ENCODE measurements at places on chromosomes 1 and 21. TPM values are rescaled to one million over a fixed set of nuclear protein-coding genes. Genes with fewer than 3 reads are reported as not detected.
A peak's percentile ranks its signal among the peaks of the same experiment; 100 is the strongest.

GRCh38 chr1:7989762-7990428, 28.4 kb downstream of the PARK7 start:
- no peak overlapping the region for H3K4me3 ChIP-seq
- H3K27me3 ChIP-seq = no peaks in the 10 kb centered on the region
- peak overlapping the region; percentile 38 for H3K27ac ChIP-seq
- H3K4me1 ChIP-seq = no peaks in the 10 kb centered on the region

DNA sequence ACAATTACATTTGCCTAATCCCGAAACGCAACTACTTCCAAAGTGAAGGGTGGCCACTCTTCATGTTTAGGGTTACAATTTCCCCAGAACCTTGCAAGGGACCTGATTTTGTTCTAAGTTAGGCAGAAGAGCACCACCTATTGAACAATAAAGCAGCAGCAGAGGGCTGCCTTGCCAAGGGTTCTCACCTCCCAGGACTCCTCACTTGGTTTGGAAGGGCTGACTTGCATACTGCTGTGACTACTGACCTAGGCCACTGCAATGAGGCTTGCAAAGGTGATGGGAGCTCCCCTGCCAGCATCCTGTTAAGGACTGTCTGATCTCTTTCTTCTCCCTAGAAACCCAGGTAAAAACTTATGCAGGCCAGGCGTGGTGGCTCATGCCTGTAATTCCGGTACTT, 14.2 kb downstream of the MTOR start:
- H3K4me3 ChIP-seq = no peak overlapping the region
- H3K4me1 ChIP-seq = no peaks in the 10 kb centered on the region
- no peak overlapping the region for H3K27ac ChIP-seq
- no peaks in the 10 kb centered on the region for H3K27me3 ChIP-seq

DNA sequence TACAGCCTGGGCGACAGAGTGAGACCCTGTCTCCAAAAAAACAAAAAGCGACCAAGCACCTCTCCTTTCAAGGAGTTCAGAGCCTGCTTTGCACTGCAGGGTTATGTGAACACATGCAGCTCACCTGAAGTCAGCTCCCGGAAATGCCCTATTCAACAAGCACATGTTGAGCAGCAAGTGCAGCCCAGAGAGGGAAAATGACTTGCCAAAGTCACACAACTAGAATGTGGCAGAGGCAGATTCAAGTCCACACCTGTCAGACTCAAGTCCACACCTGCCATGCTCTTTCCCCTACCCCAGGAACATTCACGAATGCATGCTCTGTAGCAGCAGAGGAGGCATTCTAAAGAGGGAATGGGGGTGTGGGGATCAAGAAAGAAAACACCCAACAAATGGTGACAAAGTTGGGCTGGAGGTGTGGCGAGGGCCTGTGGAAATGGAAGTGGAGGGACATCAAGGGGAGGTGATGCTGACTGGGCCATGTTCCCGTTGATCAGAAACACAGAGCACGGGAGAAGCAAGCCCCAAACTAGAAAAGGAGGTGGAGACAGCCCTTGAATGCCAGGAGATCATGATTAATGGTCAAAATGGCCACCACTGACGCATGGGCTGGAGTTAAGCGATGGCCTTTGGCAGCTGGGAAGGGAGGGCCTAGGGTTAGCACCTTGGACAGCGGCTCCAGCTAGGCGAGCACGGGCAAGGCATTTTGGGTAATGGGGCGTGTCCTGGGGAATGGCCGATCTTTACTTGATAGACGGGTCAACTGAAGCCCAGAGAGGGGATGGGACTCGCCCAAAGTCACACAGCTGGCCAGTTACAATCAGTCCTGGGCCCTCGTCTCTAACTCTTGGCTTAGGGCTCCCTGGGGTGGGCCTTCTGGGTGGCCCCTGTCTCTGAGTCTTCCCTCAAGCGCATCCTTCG, 21.5 kb downstream of the RAP1GAP start:
- H3K27me3 ChIP-seq = no peaks in the 10 kb centered on the region
- DNase-seq = no peak
- H3K36me3 ChIP-seq = no peaks in the 10 kb centered on the region
- H3K4me3 ChIP-seq = no peak overlapping the region
- no peak overlapping the region for H3K27ac ChIP-seq

DNA sequence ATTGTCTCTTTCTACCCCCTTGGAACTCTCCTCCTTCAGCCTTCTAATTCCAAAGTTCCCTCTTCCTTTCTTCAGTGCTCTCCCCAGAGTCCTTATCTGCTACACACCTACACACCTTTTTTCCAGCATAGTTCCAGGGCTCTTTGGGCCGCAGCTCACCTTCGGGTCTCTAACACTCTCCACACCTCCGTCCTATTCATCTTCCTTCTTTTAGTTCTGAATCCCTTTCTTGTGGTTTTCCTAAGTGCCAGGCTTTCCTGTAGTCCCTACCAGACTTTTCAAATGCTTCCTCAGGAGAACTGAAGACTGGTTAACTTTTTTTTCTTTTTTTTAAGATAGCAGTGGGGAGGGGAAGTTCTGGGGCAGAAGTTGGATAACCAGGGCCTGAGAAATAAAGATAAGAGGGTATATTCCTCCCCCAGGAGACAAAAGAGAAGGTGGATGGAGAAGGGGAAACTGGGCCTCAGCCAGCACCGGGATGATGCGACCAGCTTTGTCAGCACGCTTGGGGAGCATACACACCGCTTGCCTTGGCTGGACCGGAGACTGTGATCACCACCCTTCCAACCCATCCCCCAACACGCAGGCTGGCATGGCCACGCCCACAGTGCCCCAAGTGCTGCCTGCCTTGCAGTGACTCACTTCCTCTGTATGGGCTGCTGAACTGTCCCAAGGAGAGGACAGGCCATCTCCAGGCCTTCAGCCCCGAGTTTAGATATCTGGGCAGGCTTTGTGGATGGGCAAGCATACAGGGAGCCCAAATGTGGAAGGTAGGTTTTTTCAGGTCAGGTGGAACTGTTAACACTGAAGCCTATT, 2.5 kb upstream of the CERS2 start:
- H3K4me1 ChIP-seq = peaks cover 19% of the 10 kb centered on the region
- peak; percentile 85 for DNase-seq
- H3K36me3 ChIP-seq = no peaks in the 10 kb centered on the region

DNA sequence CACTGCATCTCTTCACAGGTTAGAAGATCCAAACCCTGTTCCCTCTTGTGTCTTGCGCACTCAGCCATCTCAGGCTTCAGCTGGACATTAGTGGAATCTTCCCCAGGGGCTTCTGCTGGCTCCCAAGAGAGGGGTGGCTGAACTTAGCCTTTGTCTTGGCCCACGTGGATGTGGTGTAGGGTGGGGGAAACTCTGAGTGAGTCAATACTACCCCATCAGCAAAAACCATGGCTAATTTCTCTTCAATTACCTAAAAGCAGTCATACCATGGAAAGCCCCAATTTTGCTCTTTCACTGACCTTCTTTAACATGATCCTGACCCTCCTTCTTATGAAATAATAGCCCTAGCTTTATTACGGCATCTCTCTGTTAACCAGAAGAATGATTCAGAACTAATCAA, 72.5 kb upstream of the RAB3GAP2 start:
- no peak for DNase-seq
- H3K27me3 ChIP-seq = no peaks in the 10 kb centered on the region
- H3K4me3 ChIP-seq = no peak overlapping the region

GRCh38 chr1:119594376-119594775, 53.7 kb downstream of the ZNF697 start:
- H3K36me3 ChIP-seq = no peaks in the 10 kb centered on the region
- H3K4me3 ChIP-seq = no peak overlapping the region
- no peak overlapping the region for H3K27ac ChIP-seq
- H3K4me1 ChIP-seq = no peaks in the 10 kb centered on the region

DNA sequence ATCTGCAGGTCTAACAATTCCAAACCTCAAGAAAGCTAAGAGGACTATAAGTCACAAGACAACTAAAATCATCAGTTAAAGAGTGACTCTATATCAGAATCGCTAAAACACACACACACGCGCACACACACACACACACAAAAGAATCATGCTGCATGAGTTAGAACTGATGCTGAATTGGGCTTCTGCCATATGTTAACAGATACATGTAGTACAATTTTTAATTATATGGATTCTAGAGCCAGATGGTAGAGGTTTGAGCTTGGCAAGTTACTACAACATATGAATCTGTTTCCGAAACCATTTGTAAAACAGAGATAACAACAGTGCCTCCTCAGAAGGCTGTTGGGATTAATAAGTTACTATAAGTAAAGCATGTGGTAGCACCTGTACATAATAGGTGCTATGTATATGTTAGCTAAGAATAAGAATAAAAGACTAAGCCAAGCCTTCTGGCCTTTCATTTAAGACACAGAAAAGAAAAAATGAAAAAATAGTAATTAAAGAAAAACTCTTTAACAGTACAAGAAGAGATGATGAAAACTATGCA, 17.9 kb downstream of the EPRS1 start:
- no peak overlapping the region for H3K4me3 ChIP-seq
- no peaks in the 10 kb centered on the region for H3K4me1 ChIP-seq
- H3K36me3 ChIP-seq = no peaks in the 10 kb centered on the region
- no peaks in the 10 kb centered on the region for H3K27me3 ChIP-seq
- no peak overlapping the region for H3K27ac ChIP-seq

DNA sequence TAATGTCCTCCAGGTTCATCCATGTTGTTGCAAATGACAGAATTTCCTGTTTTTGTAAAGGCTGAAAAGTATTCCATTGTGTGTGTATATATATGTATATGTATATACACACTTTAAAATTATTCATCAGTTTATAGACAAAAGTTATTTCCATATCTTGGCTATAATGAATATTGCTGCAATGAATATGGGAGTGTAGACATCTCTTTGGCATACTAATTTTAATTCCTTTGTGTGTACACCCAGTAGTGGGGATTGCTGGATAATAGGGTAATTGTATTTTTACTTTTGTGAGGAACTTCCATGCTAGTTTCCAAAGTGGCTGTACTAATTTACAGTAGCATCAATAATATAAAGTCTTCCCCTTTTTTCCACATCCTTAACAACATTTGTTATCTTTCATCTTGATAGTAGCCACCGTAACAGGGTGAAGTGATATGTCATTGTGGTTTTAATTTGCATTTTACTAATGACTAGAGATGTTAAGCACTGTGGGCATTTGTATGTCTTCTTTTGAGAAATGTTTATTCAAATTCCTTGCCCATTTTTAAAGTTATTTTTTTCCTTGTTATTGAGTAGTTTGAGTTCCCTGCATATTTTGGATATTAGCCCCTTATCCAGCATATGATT, 243.0 kb downstream of the PDE4B start:
- no peak for DNase-seq
- no peaks in the 10 kb centered on the region for H3K27me3 ChIP-seq
- no peak overlapping the region for H3K27ac ChIP-seq
- H3K36me3 ChIP-seq = no peaks in the 10 kb centered on the region
- H3K4me3 ChIP-seq = no peak overlapping the region
- H3K4me1 ChIP-seq = no peaks in the 10 kb centered on the region

Gene TRIM45
- total RNA-seq = 8.2 TPM

Gene MYBPH
- total RNA-seq = not detected

Gene C1orf185
- not detected for total RNA-seq

Gene APOBEC4
- total RNA-seq = not detected

Gene LAMB3
- 35.6 TPM for total RNA-seq
